Activated T-cell treated with anti-CD3 and anti-CD28 coated beads for 48 hours (primary cell): ENCODE measurements at places on chromosomes 12 and 14.

- no peak for DNase-seq
Observed at GRCh38 chr12:53476769-53477209, 22.5 kb downstream of the MAP3K12 start.

DNA sequence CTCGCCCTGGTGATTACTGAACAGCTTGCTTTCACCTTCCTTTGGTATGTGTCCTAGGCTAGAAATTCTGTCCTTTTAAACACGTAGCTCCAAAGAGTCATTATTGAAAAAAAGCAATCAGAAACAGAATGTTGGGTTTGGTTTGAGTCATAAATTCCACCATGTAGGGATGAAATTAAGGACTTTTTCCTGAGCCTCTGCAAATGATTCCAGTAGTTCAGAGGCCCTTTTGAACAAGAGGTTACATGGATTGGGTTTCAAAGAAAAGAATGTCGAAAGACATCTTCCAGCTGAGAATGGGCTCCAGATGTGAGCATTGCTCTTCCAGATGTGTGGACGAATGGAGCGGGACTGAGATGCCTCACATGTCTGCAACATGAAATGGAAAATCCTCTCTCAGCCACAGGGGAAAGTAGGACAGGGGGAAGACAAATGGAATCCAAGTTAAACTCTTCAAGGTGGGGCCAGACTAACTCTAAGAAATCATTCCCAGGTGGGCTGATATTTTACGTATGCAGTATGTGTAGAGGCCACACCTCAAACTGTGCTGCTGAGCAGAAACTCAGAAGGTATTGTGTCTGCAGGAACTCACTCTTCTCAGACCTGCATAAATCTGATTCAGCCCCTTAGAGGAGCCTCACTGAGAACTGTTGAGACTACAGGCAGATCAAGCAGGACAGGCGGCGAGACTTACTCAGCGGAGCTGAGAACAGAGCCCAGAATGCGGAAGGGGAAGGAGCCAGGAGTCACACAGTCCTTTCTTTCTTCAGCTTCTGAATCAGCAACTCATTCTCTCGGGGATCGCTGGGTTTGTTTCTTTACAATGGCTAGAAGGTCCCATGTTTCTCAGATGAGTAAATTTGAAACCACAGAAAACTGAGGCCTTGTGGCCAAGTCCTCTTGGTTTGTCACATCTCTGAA, 23.3 kb upstream of the EMP1 start:
- DNase-seq: peak; percentile 28

- DNase-seq: no peak
Observed at GRCh38 chr12:76176940-76177339, 92.5 kb upstream of the NAP1L1 start.

DNA sequence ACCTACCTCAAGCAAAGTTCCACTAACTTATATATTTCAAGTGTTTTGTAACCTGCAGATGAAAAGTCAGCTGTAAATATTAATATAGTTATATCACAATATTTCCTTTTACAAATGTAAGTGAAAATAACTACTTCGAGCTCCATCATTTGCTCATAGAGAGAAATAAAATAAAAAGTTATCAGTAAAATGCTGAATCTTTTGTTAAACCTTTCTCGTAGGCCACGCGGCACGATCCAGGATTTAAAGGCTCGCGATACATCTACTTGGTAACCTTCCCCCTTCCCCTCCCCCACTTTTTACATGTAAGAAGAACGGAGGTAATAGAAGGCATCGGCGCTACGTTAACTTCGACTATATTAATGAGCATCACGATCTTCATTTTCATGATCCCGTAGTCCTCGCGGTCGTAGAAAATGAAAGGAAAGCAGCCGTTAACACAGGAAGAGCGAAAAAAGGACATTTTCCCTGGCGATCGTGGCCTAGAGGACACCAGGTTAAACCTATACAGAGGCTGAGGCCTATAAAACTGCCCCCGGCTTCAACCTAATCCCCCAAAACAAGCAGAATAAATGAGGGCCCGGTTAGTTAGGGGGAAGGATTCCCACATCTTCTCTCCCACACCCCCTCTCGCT, 508 bp downstream of the HNRNPC start:
- no peak for DNase-seq

DNA sequence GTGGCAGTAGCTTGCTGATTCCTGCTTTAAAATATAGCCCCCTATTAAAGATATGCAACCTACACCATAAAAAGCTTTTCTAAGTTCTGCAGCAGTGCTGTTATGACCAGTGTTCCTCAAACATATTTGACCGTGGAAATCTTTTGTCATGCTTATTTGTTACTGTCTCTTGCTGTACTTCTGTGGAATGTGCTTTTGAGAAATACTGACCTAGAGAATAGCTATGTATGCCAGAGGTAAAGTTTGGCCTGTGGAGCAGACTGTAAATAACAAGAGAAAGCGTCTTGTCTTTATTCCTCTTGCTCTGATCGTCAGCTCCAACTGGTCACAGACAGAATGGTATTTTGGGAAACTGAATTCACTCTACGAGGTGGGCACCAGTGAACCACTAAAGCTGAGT, 239.0 kb downstream of the FBXL14 start:
- no peak for DNase-seq

DNA sequence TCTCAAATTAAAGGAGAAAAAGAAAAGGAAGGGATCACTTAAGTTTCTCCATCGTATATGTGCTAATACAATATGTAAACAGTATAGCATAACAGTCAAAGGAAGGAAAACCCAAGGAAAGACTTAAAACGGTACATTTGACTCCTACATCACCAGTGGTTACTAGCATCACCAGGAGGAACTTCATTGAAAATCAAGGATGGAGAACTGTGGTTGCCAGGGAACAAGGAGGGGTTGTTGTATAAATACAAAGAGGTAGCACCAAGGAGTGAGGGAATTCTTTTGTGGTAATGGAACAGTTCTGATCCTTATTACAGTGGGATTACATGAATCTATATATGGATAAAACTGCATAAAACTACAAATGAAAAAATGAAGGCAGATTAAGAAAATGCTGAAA, 1.6 kb downstream of the ZFYVE26 start:
- DNase-seq: no peak

DNA sequence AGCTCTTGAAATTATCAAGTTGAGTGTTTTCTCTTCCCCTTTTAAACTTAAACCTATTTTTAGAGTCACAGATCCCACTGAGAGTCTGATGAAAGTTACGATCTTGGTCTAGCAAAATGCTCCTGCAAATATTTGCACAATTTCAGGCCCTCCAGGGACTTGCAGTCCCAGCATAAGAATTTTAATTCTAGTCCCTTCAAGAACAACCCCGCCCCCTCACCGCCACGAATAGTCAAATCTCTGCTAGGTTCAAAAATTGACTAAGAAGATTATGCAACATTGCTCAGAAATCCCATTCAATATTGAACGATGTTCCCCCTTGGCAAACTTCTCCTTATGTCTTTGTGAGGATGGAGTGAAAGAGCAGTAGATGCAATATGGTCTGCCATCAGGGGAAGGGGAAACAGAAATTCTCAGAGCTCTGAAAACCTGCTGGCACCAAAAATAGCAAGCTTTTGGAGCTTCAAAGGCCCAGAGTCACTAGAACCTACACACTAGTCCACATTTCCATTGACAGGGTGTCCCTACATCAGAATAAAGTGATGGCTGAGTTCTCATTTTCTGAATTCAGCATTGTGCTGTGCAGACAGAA, 127.5 kb upstream of the CCDC175 start:
- DNase-seq: no peak

DNA sequence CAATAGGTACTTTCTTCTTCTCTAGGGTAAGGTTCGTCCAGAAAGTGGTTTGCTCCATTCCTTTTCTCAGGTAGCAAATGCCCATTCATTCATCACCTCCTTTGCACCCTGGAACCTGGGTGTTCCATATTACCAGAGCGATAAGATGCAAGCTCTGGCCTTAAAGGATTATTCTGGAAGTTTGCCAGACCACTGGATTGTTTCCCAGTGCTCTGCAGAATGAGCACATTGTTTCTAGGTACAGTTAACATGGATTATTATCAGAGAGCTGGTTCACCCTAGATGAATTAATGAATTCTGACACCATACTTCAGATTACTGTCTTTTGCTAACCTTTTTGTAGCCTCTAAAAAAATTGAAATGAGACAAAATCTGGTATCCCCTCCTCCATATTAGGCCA, 170.9 kb upstream of the BMP4 start:
- DNase-seq: no peak

DNA sequence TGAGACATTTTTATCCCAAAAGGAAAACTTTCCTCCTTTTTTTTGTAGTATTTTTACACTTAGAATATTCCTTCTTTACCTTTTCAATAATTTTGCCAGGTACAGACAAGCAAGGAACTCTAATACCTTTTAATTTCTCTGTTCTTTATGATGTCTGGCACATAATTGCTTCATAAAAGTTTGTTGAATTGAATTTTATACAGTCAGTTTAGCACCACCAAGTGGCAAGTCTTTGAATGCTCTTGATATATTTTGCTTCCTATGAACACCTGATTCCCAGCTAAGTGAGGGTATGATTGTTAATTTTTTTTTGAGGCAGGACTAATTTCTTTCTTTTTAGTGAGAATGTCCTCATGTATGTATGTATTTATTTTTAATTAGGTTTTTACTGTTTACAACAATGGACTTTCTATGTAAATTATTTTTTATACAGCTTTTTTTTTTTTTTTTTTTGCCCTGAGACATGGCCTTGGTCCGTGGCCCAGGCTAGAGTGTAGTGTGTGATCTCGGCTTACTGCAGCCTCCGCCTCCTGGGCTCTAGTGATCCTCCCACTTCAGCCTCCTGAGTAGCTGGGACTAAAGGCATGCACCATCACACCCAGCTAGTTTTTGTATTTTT, 6.9 kb downstream of the TBC1D15 start:
- no peak for DNase-seq

DNA sequence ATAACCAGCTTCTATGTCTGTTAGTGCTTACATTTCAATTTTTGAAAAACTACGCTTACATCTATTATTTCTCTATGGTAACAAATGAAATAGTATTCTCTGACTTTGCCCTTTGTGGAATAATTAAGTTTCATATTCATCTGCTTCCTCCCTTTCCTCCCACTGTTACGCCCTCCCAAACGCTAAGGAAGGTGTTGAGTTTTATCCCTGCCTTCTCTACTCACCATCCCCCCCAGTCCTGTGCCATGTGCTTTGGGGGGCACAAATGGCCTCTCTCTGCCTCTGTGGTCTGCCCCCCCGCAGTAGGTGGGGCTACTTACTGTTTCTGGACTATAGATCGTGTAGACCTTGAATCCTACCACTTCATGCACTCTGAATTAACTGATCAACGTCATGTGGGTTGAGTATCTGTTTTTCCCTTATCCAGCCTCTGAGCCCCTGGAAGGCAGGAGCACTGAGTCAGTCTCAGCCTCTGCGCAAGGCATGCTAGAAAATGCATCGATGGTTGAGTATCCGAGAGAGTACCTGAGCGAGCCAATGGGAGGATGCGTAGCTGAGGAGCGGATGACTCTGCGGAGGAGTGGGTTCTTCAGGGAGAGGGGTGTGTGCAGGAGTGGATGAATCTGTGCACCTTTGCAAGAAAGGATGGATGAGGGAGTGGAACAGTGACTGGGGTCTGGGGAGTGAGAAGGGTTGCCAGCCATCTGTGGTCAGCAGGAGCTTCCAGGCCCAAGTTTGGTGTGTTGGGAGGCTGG, 114.5 kb upstream of the RTL1 start:
- no peak for DNase-seq

DNA sequence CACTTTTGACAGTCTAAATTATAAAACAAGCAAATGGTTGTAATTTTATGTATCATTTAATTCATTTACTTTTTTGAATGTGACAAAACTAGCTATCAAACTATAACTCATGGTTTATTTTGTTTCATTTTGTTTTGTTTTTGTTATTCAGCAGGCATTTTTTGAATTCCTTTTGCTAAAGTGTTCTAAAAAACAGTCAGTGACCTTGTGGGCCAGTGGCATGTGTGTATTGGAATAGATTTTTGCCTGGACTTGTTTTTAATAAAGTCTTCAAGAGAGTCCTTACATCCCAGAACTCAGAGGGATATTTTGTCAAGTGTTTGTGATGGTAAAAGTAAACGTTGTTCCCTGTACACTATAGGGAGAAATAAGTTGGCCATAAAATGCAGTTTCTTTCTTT, 369.7 kb upstream of the SYT1 start:
- DNase-seq: no peak

DNA sequence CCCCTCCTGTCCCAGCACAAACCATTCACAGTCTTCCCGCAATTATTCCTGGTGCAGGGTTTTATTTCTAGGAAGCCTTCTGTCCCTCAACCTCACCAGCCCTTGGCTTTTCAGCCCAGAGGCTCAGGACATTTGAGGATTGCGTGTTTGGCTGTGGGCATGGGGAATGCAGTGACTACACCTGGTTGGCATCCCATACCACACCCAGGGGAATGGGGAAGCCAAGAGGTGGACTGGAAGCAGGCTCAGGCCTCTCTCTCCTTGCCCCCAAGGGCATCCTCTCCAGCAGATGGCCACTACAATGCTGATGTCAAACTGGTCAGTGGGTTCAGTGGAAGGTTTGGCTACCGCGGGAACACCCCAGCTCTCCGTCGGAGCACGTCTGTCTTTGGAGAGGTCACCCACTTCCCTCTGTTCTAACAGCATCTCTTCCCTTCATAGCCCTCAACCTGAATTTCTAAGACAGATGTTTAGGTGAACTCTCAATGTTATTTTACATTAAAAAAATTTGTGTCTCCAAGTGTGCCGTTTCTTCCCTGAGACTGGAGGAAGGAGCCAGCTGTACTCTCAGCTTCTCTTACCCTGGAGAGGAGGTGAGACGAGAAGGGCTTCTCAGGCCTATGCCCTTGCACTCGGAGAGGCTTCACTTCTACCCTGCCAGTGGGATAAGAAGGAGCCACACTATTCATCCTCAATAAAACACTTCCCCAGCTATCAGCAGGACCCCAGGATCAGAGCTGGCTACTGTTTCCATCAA, 35.5 kb downstream of the DCAF4 start:
- DNase-seq: no peak
